ENCODE measurements at places on chromosomes 2 and 18.
A peak's percentile ranks its signal among the peaks of the same experiment; 100 is the strongest.

DNA sequence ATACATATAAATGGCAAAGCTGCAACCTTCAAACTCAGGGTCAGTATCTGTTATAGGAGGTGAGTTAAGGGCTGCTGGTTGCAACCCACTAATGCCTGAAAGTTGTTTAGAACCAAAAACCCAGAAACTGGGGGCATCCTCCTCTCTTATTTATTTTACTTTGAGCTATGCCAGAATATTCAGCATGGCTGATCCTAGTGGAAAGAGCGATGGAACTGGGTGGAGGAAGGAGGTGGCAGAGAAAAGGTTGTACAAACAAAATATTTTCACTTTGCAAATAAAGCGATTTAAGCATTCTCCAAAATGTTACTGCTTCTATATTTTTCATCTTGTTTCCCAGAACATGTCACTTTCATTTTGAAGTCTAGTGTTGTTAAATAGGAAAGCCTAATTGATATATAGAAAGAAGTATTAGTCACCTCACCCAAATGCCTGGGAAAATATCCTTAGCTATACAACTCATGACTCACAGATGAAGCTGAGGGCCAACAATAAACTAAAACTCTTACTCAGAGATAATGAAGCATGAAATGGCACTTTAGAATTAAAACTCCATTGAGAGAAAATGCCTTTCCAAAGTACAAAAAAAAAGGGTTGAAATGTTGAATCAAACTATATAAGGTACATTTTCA is 251.4 kb upstream of the UBE2E3 start:
- DNase-seq, result no peak

DNA sequence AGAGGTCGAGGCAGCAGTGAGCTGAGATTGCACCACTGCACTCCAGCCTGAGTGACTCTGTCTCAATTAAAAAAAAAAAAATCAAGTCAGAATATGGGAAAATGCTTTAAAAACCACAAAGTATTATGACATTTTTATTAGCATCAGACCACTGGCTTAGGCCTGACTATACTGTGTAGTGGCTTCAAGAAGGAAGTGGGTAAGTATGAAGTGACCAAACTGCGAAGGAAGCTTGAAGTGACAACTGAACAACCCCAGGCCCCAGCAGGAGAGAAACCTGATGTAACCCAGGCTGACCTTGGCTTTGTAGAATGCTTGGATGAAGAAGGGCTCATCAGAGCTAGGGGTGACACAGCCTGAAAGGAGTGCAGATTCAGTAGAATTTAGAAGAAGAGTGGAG is 21.4 kb upstream of the HAAO start:
- DNase-seq, result no peak

DNA sequence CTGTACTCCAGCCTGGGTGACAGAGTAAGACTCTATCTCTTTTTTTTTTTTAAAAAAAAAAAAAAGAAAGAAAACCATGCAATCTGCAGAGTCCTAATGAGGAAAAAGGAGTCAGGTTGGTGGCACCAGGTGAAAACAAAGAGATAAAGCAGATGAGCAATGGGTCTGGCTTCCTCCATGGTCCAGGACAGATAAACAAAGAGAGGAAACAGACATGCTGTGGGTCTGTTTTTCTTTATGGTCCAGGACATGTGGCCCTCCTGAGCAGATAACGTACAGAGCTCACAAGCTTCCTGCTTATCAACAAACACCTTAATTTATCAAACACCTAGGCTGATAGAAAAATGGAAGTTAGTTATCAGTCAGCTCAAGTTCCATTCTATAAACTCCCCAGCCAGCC is 24.4 kb upstream of the TUBB6 start:
- DNase-seq, result no peak

GRCh38 chr2:5617796-5618195 is 74.4 kb upstream of the SOX11 start:
- no peak for DNase-seq

DNA sequence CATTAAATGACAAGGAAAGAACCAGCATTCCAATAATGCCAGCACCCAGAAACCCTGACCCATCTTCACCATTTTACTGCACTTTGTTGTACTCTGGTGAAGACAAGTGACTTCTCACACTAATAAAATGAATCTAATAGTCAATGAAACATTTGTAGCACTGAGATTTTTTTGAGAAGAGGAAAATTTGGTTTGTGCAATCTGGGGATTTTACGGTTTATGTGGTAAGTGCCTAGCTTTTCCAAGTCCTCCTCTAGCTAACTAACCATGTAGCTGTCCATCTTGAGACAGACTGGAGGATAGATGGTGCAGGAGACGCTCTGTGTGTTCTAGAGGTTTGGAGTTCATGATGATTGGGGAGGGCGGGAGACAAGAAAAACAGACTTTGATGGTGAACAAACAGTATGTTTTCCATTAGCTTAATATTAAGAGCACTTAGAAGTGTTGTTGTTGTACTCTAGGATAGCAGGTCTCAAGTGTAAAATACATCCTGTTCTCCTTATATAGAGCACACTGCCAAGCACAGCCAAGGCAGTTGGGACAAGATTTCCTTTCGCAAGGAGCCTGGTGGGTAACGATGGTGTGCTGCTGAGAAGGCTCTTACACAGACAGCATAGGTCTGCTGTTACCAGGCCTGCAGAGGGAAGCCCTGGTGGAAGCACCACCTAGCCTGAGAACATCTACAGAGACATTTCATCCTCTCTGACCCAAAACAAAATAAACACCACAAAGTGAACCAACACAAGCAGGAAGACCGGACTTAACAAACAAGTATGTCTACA is 83.7 kb downstream of the BCL11A start:
- DNase-seq, result no peak

GRCh38 chr2:237432484-237433092 is 18.6 kb upstream of the COL6A3 start:
- DNase-seq, result peak; percentile 89

- DNase-seq, result no peak
Measured at GRCh38 chr2:61288070-61288841, 126.3 kb downstream of the C2orf74 start.

GRCh38 chr2:159129824-159130223 is 156.7 kb downstream of the WDSUB1 start:
- DNase-seq, result no peak

DNA sequence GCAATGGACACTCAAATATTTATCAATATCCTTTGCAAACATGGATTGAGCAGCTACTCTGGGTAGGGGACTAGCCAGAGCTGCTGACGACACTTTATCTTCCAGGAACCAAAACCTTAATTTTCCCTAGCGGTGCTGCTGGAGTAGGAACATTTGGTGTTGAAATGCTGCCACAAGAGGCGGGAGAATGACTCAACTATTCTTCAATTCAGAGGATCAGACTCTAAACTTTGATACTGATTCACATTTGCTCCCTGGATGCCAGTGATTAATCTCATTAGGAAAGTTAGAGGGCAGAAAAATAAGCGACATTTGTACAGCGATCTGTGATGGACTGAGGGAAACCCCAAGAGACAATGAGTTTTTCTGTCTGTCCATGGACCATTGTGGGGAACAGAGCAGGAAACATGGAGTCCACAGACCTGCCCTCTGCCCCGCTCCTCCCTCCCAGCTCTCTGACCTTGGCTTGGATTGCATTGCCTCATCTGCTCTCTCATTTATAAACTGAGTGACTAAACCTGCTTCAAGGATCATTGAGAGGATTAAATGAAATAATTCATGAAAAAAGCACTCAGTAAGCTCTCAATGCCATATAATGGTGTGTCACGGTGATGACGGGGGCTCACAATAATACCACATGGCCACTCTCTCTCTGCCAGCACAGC is 12.6 kb upstream of the EPB41L3 start:
- DNase-seq, result no peak

GRCh38 chr18:2032036-2032435 is 539.3 kb downstream of the METTL4 start:
- DNase-seq, result no peak

DNA sequence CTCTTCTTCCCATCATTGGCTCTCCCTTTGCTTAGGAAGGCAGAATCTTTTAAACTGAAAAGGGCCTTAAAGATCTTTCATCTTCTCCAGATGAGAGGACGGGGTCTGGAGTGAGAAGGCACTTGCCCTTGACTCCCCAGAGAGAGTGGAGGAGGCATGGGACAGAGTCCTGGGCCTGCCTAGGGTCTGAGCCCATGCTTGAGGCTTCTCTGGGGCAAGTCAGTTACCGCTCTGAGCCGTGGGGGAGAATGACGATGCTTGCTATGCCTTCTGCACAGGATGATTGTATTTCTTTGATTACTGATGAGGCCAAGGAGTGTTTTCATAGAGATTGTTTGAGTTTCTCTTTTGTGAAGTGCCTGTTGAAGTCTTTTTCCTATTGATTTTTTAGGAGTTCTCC is 921 bp downstream of the PLB1 start:
- no peak for DNase-seq

GRCh38 chr2:157890969-157891642 is 15.0 kb upstream of the ACVR1 start:
- DNase-seq, result no peak

DNA sequence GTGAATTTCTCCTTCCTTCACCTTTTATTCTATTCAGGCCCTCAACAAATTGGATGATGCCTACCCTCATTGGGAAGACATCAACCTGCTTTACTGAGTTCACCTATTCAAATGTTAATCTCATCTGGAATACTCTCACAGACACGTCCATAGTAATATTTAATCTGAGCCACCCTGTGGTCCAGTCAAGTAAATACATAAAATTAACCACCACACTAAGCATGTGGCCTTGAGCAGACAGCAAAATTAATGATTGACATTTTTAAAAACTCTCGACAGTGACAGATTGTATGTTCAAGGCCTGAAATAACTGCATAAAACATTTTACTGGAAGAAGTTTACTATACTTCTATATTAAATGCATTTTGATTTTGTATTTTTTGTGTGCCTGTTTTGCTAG is 540.6 kb upstream of the GCFC2 start:
- no peak for DNase-seq

- no peak for DNase-seq
Measured at GRCh38 chr2:114754907-114755563, 312.6 kb downstream of the DPP10 start.

DNA sequence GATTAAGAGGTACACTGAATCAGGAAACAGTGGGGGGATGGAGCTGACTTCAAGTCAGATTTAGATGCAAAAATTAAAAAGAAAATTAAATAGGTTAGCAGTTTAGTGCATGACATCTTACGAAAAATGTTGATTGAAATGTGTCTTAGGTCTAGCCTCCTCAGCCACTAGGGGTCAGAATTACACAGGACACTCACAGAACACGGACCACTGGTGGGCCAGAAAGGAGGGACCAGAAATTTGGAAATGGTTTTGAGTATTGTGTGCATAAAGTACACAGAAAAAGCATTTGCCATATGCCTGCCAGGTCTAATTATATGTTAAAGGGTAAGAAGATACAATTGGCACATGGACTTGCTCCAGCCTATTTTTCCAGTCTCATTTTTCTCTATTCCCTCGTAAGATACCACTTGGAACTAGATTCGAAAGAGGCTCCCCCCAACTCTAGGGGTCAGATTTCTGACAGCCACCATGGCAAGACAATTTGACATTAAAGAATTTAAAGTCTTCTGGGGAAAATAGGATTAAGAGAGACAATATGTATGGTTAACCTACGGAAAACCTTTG is 550.2 kb upstream of the SETBP1 start:
- DNase-seq, result no peak

GRCh38 chr2:224909885-224910573 is 132.2 kb downstream of the DOCK10 start:
- no peak for DNase-seq

- no peak for DNase-seq
Measured at GRCh38 chr2:98985905-98986666, 50.1 kb upstream of the CRACDL start.

- no peak for DNase-seq
Measured at GRCh38 chr18:36322408-36322728, 24.9 kb downstream of the FHOD3 start.

GRCh38 chr18:50399582-50399981 is 24.7 kb downstream of the SKA1 start:
- DNase-seq, result no peak

DNA sequence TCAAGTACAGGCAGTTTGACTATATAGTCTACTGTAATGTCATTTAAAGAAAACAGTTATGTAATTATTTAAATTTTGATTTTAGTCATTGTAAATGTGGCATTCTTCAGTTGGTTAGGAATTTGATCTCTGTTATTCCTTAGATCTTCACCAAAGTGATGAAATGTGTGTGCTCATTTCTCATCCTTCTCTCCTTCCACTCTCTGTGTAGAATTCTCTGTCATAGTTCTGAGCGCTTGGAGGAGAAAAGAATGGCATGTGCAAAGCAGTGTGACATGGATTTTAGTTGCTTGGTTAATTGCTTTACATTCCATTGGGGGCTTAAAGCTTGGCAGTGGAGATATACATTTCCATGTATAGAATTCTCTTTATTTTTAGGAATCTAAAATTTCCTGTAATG is 14.8 kb downstream of the PIK3C3 start:
- DNase-seq, result no peak

DNA sequence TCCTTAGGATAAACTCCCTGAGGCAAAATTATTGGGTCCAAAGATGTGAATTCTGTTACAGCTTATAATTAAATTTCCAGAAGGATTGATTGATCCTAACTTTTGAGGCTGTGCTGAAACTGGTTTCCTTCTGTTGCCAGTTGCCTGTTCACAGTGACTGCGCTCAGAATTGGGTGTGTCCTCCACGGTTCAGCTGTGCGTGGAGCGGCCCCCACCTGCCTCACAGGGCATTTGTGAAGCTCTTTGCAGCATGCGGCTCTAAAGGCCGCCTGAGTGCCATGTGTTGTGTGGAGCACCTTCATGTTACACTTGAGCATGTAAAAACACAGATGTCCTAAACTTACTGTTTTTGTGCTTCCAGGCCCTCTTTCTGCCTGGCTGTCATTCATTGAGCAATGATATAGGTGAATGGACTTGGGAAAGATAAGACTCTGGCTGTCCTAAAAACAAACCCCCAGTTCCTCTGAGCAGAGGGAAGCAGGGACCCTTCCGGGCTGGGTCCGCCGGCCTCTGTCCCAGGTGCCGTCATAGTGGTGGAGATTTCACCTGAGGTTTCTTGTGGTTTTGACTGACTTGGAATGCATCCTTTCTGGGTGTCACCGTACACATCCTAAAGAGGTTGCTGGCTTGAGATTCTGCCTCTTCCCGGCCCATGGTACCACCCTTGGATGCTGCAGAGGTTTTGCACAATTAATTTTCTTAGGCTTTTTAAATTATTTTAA is 173.6 kb downstream of the LDLRAD4 start:
- no peak for DNase-seq

GRCh38 chr2:204110338-204110741 is 173.8 kb downstream of the ICOS start:
- peak; percentile 27 for DNase-seq

GRCh38 chr2:39679805-39680204 is 14.1 kb downstream of the TMEM178A start:
- DNase-seq, result no peak

- DNase-seq, result no peak
Measured at GRCh38 chr2:150624001-150624401, 136.5 kb upstream of the RND3 start.
